BJ (cell line): ENCODE measurements at places on chromosomes 11 and 22.

GRCh38 chr11:1447845-1448825 lies 38.4 kb downstream of the MOB2 start:
- no peak for DNase-seq

- no peak for DNase-seq
Observed at GRCh38 chr11:11004069-11004468, 146.2 kb upstream of the ZBED5 start.

GRCh38 chr11:8715501-8715900 lies 32.9 kb downstream of the RPL27A start:
- DNase-seq, result no peak

- no peak for DNase-seq
Observed at GRCh38 chr11:61010466-61011228, 39.2 kb downstream of the CD6 start.

- DNase-seq, result no peak
Observed at GRCh38 chr11:83836883-83837654, 550.9 kb upstream of the CCDC90B start.

- no peak for DNase-seq
Observed at GRCh38 chr11:10597877-10598351, 29.4 kb upstream of the LYVE1 start.

- no peak for DNase-seq
Observed at GRCh38 chr22:22018825-22019658, 36.5 kb upstream of the TOP3B start.

DNA sequence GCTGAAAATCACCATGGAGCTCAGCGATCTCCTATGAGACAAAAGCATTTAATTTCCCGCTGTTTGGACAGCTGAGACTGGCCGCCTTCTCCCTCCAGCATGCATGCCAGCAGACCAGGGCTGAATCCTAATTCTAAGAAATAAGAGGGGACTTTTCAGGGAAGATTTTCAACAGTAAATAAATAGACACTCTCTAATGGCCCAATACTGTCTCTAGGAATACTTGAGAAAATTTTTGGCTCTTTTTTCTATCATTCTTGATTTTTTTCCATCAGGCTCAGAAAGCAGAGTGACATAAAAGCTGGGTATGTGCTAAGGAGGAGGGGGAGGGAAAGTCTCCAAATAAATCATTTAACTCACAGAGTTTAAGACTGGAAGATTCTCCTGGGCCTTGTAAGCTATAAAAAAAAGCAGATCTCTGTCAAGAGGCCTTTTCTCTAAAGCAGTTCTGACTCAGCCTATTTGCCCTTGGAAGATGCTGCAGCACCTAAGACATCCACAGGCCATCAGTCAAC lies 17.6 kb upstream of the SPON1 start:
- no peak for DNase-seq

DNA sequence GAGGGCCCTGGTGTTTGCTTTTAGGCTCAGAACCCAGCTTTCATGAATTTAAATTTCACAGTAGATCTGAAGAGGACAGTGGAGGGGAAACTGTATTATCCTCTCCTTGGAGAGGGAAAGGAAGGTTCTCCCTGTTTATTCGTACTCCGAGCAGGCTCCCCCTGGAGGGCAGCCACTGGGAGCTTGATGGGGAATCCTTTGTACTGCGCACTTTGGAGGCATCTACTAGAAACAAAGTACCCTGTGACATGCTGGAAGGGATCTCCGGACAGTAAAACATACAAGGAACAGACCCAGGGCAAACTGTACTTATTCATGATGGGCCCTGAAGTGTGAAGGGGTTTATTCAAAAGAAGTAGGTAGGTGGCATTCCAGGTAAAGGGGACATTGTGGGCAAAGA lies 27.2 kb downstream of the NAV2 start:
- DNase-seq, result no peak

- no peak for DNase-seq
Observed at GRCh38 chr22:46835288-46835687, 72.8 kb downstream of the TBC1D22A start.

GRCh38 chr11:64762674-64763525 lies 3.1 kb upstream of the PYGM start:
- DNase-seq, result no peak

- no peak for DNase-seq
Observed at GRCh38 chr11:102197670-102198139, 87.5 kb downstream of the YAP1 start.

- DNase-seq, result no peak
Observed at GRCh38 chr11:59144096-59144495, 1.4 kb downstream of the FAM111A start.

GRCh38 chr11:31141789-31142188 lies 227.8 kb downstream of the DCDC1 start:
- no peak for DNase-seq

DNA sequence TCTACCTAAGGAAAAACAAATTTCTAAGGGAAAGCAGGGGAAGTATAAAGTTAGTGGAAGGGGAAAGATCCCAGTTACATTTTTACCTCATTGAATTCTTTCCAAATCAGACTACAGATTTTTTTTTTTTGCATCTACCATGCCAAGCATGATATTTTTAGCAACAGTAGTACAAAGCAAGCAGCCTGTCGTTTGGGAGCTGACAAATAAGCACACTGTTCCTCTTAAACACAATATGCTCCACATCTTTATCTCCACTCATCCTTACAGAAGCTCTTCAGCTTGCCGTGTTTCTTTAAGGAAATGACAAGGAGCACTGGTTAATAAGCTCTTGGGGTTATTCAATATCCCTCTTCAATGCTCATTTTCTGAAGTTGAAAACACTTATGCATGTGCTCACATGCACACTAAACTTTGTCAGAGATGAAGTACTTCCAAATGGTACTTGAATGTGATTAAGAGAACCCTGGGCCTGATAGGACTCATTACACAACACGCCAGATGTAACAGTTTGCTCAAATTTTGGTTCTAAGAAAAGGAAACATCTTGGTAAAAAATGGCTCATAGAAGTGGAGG lies 53.8 kb downstream of the PAX6 start:
- no peak for DNase-seq

DNA sequence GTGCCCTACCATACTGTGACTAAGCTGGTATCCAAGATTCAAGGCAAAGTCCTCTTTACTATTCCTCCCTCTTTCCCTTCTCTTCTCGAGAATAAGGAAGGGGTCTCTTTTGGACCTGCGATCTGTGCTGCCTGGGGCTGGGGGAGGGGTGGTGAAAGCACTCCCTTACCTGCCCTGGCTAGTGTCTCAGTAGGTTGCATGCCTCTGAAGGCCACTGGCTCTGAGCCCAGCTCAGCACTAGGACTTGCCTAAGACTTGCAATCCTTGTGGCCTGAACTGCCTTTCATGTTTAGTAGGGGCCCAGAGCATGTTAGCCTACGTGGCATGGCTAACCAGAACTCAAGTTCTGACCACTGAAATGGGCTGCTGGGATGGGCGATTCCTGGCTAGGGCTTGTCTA lies 13.0 kb upstream of the REXO2 start:
- no peak for DNase-seq

- DNase-seq, result no peak
Observed at GRCh38 chr11:36093548-36093947, 149.7 kb downstream of the LDLRAD3 start.

DNA sequence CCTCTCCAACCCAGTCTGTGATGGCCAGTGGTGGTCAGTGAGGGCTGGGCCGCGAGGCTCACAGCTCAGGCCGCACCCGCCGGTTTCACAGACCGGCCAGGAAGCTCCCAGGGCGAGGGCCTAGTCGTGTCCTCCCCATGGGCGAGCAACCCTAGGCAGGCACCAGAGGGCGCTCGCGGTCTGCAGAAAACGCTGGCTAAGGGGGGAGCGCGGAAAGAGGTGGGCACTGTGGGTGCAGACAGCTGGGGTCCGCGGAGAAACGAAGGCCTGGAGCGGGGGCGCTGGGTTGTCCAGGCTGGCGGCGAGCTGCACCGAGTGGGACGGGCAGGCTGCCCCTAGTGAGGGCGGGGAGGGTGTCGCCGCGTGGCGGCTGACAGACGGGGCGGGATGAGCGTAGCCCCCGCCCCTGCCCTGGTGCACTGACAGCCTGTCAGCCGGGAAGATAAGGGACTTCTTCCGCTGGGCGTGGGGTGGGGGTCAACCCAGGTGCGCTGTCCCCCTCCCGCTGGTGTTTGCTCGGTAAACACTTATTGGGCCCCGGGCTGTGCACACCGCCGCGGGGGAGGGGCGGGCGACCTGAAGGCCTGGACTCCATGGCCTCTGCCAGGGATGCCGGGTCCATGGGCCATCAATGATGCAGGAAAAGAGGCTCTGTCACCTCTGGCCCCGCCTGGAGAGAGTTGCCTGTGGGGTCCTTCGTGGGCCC lies 7.5 kb downstream of the GP1BB start:
- peak; percentile 3 for DNase-seq

DNA sequence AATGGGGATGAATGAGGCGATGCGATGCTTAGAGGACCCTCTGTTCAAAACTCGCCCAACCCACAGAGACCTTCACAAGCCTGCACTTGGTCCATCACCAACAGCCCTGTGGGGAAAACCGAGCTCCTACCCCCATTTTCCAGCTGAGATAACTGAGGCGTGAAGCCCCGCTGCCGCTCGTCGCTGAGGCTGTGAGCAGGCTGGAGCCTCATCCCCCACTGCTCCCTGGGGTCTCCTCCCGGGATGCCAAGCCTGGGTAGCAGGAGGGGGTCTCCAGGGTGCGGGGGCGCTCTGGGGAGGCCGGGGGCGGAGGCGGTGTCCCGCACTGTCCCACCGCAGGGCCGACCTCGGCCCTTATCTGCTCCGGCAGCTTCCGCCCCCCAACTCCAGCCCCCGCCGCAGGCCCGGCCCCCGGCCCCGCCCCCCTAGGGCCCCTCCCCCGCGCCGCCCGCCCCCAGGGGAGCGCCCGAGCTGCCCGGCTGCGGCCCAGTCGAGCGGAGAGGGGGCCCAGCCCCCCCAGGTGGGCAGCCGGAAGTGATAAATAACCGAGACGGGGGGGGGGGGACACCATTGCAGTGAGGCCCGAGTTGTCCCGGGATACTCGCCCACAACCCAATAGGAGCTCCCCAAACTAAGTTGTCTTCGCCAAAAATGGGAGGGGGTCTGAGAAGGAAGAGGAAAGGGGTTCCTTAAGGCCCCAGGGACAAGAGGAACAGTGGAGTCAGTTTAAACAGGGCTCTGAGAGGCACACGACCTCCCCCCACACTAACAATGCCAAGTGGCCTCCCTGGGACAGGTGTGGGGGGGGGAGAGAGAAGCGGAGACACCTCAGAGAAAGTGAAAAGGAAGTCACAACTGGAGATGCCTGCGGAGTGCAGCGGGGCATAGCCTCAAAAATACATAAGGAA lies 8.3 kb upstream of the SLC39A13 start:
- DNase-seq, result no peak

GRCh38 chr22:37045958-37046357 lies 5.6 kb upstream of the KCTD17 start:
- no peak for DNase-seq

DNA sequence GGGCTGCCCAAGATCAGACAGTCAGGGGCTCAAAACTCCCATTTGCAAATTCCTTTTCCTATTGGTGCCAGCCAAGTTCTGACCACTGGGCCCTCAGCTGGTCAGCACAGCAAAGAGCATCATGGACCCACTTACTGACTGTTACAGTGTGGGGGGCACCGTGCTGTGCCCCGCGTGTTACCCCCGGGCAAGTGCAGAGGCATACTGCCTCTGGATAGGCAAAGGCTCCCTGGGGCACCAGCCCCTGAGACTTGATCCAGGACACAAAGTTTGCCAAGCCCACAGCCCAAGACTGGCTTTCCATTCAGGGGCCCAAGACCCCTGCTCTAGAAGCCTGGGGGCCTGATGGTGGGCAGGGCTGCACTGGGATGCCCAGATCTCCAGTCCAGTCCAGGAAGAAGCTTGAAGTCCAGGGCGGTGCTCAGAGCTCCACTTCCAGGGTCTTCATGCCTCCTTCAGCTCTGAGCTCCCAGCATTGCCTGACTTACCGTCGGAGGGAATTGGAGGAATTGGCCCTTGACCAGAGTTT lies 6.6 kb downstream of the LRRC32 start:
- no peak for DNase-seq

GRCh38 chr11:45450189-45450588 lies 164.0 kb upstream of the SYT13 start:
- DNase-seq, result no peak

GRCh38 chr11:93734427-93735222 lies 6.7 kb downstream of the TAF1D start:
- no peak for DNase-seq

DNA sequence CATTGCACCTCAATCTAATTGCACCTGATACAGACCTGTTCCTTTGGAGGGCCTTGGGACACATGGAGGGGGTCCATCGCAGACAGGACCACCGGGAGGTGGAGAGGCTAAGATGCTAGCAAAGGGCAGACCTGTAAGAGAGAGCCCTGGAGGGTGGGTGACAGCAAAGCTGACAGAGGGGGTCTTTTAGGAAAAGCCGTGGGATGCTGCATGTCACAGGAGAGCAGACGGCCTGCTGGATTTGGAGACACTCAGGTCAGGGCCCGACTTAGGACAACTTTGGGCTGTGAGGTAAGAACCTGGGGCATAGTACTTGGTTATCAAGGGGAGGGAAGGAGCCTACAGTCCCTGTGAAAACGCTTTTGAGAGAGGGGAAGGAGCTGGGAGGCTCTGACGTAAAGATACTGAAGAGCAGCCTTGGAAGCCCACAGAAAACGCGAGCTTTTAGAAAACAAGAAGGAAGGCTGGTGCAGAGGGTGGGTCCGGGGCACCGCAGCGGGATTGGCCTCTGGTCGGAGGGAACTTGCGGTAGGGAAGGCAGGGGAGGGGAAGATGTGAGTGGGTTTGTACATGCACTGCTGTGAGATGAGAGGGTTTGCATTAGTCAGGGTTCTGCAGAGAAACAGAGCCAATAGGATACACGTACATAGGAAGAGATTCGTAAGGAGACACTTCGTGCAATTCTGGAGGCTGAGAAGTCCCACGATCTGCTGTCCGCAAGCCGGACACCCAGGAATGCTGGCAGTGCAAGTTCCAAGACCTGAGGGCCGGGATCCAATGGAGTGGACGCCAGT lies 868.5 kb downstream of the TBC1D22A start:
- no peak for DNase-seq

DNA sequence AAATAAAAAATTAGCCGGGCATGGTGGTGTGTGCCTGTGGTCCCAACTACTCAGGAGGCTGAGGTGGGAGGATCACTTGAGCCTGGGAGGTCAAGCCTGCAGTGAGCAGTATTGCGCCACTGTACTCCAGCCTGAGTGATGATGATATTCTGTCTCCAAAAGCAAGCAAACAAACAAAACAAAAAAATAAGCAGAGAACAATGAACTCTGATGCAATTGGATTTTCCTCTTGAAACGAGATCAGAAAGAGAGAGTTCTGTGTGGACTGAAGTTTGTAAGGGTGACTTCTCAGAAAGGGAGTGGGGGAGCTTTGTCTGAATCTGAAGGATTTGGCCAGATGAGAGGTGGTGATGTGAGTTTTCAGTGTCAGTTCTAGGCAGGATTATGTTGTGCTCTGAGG lies 6.0 kb upstream of the TMEM123 start:
- no peak for DNase-seq
